ENCODE measurements at places on chromosomes 1 and 21. TPM values are rescaled to one million over a fixed set of nuclear protein-coding genes. Genes with fewer than 3 reads are reported as not detected.

Gene IL12RB2
- 0.77 TPM for total RNA-seq

GRCh38 chr1:244046907-244047611, 4.0 kb upstream of the ZBTB18 start:
- no peak for DNase-seq
- H3K4me1 ChIP-seq = peaks cover 5% of the 10 kb centered on the region
- peak overlapping the region; percentile 93 for H3K4me3 ChIP-seq
- H3K27me3 ChIP-seq = peaks cover 5% of the 10 kb centered on the region

DNA sequence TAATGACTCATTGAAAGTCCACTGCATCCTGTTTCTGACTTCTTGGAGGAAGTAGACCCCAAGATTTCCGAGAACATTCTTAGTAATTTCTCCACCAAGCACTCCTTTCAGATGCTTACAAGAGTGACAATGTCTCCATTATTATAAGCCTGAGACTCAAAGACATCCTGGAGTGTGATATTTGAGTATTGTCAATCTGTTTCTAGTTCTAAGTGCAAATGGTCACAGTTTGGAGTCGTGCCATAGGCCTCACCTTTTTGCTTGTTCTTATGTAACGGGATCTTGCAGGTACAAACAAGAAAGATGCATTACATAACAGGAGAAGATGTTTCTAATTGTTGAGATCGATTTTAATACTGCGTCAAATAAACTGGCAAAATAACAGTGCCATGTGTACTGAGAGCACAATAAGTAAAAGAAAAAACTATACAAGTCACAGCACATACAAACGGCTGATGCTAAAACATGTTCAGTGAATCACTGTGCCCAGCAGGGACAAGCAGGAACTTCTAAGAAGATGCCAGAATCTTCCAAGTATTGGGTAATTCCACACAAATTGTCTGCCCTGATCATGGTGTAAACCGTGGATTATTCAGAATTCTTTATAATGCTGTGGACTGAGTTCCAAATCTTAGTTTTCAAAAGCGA, 54.1 kb downstream of the CD2 start:
- DNase-seq = no peak
- peaks cover 4% of the 10 kb centered on the region for H3K4me1 ChIP-seq
- no peaks in the 10 kb centered on the region for H3K27me3 ChIP-seq
- no peak overlapping the region for H3K4me3 ChIP-seq
- H3K36me3 ChIP-seq = no peaks in the 10 kb centered on the region

DNA sequence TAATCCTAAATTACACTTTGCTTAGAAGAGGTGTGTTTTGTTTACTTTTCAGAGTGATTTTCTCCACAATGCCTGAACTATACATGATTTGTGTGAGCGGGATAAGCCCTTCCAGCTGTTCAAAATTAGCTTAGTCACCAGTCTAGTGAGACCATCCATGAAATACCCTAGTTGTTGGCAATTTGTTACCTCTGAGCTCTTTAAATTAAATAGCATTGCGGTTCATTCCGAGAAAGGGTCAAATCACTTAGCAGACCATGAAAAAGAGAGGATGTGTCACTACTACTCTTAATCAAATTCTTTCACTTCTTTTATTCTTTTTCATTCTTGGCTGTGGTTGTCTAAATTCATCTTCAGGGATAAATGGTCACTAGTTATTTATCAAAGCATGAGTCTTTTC, 11.9 kb upstream of the VAV3 start:
- no peaks in the 10 kb centered on the region for H3K36me3 ChIP-seq
- H3K27ac ChIP-seq = no peak overlapping the region
- no peak for DNase-seq
- H3K4me1 ChIP-seq = no peaks in the 10 kb centered on the region
- H3K27me3 ChIP-seq = no peaks in the 10 kb centered on the region
- H3K4me3 ChIP-seq = no peak overlapping the region

DNA sequence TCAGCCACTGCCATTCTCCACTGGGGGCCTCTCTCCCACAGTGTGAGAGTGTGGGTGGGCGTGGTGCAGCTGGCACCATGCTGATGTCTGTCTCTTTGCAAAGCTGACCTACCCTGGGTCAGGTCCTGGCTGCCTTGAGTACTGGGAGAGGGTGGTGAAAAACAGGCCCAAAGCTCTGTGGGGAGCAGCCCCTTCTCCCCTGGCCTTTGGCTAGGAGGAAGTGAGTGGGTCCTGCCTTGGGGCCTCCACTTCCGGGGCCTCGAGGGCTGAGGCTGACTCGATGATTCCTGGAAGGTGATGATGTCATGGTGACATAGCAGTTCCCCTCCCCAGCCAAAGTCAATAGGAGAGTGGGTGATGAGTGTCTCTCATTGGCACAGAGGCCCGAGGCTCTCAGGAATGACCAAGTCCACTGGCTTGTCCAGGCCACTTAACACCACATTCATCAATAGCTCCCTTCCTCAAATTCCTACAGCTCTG, 53.0 kb downstream of the IER5 start:
- no peak overlapping the region for H3K27ac ChIP-seq
- no peak for DNase-seq
- H3K4me1 ChIP-seq = no peaks in the 10 kb centered on the region
- H3K27me3 ChIP-seq = no peaks in the 10 kb centered on the region

Gene PRR9
- not detected for total RNA-seq

DNA sequence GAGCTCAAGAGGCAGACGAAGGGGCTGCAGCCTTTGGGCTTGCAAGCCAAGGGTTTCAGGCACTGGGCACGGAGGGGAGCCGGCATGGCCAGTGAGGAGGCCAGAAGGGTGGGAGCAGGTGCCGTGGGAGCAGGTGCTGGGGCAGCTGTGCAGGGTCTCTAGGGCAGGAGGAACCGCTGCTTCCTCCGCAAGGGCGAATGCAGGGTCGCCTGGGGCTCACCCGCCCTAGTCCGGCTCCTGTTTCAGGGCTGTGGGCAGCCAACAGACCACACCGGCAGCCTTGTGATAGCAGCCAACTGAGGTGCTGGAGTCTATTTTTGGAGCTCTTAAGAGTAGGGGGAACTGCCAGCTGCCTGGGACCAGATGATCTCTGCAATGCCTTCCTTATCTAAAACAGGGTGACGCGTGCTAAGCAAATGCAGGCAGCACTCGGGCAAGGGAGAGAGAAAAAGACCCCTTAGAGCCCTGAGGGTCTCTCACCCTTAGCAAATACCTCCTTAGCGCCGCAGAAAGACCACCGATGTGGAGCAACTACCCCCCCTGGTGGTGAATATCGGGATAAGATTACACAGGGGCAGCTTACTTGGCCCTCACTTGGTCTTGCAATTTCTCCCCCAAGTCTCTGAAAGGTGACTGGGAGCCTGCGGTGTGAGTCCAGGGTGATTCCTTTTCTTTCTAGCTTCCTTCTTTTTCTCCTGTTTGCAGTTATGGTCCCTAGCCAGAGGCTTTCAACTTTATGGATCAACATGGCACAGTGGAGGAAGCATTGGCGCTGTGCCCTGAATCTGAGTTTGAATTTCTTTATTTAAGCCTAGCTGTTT, 20.7 kb upstream of the MAPKAPK2 start:
- H3K4me1 ChIP-seq = no peaks in the 10 kb centered on the region
- H3K27ac ChIP-seq = no peak overlapping the region
- peak overlapping the region; percentile 67 for H3K4me3 ChIP-seq
- no peaks in the 10 kb centered on the region for H3K36me3 ChIP-seq
- peaks cover 5% of the 10 kb centered on the region for H3K27me3 ChIP-seq
- DNase-seq = peak; percentile 85

GRCh38 chr1:115088871-115089419, 358 bp downstream of the TSPAN2 start:
- H3K27me3 ChIP-seq = no peaks in the 10 kb centered on the region
- H3K4me1 ChIP-seq = 0 out of 2 replicates have a peak, but pooled peaks cover 1% of the 10 kb centered on the region
- H3K4me3 ChIP-seq = peak overlapping the region; percentile 86

Data from H9 (cell line).